ENCODE measurements at places on chromosomes 1 and 21. TPM values are rescaled to one million over a fixed set of nuclear protein-coding genes. Genes with fewer than 3 reads are reported as not detected.

DNA sequence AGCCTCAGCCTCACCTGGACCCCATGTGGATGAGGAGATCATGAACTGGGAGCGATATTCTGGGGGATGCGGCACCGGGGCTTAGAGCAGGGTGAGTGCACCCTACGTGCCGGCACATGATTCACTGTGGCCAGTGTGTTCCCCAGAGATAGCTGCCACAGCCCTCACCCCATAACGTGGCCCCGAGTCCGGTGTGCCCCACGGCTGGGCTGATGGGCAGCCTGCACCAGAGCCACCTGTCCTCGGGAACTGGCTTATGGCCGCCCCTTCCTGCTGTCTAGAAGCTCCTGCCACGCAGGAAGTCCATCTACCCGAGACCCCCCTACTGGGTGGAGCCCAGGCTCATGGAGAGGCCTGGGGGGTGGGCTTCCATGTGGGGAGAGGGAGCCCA is 39.1 kb upstream of the SLC19A1 start:
- DNase-seq = no peak

DNA sequence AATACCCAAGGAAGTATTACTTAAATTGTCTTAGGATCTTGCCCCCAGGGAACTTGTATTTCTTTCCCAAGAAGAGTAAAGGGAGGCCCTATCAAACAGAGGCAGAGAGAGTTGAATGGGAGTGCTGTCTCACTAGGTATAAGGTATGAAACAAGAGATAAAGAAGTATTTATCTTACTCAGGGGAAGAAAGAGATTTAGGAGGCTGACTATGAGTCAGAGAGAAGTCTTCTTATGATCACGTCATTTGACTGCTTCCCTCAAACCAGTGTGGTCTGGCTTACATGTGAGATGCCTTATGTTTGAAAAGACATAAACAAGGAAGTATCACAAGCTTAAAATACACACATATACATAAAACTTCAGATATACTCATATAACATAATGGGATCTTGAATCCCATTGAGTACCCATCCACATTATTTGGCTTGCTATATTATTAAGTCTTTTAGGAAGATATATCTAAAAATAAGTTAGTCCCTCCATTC is 29.6 kb downstream of the DUSP10 start:
- peak; percentile 69 for DNase-seq

DNA sequence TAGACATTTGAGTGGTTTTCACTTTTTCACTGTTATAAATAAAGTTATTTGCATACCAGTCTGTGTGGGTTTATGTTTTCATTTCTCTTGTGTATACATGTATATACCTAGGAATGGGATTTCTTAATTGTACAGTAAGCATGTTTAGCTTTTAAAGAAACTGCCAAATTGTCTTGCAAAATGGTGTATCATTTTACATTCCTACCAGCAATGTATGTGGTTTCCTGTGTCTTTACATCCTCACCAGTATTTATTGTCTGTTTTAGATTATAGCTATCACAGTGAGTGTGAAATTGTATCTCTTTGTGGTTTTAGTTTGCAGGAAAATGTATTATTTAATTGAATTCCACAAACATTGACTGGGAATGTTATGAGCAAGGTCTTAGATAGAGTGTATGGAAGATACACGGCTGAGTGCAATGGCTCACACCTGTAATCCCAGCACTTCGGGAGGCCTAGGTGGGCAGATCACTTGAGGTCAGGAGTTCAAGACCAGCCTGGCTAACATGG is 57.3 kb downstream of the MACF1 start:
- no peak for DNase-seq

DNA sequence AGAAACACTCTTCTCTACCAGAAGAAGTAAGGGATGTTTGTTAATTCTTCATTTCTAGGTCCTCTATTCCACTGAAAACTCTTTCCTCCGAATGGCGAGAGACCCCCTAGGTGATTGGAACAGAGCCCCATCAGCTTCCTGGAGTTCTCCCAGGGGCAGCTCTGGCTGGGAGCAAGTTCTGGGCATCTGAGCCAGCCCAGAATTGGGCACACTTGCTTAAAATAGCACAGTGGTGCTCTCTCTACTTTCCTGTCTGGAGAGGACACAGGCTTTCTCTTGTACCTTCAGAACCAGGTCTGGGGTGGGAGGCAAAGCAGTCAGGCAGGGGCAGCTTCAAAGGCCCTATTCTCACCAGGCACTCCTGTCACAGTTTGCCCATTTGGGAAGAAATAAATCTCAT is 83.2 kb upstream of the CNTN2 start:
- DNase-seq = no peak

The PIAS3 gene
- 45.0 TPM for total RNA-seq

The PPIAL4G gene
- 1.4 TPM for total RNA-seq

Measured in B cell (primary cell).